NCI-H2107 (cell line): ENCODE measurements at places on chromosomes 1 and 21.
A peak's percentile ranks its signal among the peaks of the same experiment; 100 is the strongest.

DNA sequence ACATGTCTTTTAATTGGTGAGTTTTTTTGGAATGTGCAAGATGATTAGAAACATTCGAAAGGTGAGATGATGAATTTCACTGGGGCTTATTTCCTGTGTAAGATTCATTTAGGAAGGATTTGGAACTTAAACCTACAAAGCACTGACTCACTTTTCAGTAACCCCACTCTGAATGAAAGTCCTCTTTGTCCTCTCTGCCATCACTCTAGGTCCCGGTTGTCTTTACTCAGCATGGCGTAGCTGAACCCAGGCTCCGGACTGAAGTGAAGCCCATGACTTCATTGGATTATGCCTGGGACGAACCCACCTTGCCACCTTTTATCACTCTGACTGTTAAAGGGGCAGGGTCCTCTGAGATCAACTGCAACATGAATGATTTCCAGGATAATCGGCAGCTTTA, 139.4 kb downstream of the VPS13D start:
- no peak for DNase-seq

DNA sequence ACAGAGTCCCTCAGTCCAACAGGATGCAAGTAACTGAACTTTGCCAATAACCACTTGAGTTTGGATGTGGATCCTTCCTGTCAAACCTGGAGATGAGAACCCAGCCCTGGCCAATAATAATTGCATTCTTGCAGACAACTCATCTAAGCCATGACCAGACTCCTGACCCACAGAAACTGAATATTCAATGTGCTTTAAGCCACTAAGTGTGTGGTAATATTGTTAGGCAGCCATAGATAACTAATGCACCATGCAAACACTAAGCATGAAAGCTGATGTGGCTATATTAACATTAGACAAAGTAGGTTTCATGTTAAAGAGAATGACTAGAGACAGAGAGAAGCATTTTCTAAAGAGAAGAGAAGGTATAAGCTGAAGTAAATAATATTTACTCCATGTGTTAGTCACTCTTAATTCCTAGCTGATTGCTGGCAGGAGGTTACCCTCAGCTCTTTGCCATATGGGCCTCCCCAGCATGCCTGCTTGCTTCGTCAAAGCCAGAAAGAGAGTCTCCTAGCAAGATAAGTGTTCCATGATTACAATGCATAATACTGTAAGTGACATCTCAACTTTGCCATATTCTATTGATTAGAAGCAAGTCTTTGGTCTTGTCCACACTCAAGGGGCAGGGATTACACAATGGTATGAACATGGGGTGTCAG, 276.4 kb upstream of the PLXNA2 start:
- DNase-seq: no peak

DNA sequence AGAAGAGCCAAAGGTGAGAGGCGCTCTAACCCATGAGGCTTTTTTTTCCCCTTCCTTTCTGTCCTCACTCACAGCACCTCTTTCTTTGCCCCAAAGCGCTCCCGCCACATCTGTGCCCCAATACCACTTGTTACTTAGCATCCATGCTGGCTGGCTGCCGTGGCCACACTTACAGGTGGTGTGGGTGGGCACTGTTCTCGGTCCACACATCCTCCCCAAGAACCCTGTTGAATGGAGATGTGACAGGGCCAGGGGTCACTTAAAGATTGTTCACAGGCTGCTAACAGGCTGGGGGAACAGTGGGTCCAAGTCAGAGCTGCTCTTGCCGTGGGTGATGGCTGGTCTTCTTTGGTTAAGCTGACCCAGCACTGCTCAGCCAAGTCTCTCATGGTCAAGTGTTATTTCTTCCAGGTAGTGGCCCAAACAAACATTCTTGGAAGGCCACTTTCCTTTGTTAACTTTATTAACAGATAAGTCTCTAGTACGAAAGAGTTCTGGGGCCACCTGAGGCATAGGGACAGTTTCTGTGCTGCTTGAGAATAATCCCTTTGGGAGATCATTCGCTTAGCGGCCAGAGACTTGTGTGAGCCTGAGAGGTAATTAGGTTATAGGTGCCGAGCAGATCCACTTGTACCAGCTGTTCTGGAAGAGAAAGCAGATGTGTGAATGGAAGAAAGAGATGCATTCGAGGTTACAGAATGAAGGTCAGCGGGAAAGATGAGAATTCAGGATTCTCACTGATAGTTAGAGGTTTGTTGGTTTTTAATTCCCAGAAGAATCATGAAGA, 62.6 kb upstream of the IRF2BP2 start:
- DNase-seq: no peak

- DNase-seq: no peak
Observed at GRCh38 chr1:215958841-215959240, 391.7 kb downstream of the KCTD3 start.

DNA sequence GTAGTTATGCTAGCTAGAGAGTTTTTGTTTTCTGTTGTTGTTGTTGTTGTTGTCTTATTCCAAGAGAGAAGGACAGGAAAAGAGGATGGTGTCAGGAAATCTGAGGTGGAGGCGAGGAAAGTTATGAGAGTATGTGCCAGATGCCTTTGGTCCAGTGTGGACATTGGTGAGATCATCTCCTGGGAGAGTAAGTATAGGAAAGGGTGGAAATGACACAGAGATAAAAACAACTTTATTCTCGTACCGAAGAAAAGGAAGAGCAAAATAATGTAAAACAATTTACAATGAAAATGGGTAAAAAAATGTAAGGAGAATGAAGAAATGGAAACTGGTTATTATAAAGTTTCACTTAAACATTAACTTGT, 97.4 kb upstream of the ADGRL2 start:
- no peak for DNase-seq

- DNase-seq: no peak
Observed at GRCh38 chr1:185601189-185601588, 133.0 kb upstream of the HMCN1 start.

DNA sequence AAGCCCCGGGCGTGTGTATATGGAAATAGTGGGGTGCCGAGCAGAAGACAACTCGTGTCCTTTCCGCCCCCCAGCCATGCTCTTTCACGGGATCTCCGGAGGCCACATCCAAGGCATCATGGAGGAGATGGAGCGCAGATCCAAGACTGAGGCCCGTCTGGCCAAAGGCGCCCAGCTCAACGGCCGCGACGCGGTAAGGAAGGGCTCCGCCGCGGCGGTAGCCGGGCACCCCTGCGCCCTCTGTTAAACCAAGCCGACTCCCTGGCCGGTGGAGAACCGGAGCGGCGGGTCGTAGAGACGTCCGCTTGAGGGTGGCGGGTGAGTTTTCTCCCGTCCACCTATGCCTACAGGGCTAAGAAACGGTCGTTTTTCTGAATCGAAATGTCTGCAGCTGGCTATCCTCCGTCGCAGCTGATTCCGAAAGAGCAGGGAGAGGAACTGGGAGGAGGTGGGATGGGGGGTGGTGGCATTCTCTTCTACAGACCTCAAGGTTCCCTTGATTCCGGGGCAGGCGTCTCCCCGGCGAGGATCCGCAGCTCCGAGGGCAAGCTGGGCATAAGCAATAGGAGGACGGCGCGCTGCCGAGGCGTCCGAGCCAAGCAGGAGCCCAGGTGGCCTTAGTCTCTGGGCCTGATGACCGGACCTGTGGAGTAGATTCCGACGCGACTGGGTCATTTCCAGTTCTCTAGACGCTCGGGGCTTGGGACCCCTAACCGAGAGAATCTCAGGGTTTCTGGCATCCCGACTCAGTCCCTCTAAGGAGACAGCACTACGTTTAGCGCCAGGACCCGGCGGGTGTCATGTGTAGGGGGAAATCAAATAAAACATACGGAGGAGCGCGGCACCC, 856 bp downstream of the LHX9 start:
- DNase-seq: no peak

DNA sequence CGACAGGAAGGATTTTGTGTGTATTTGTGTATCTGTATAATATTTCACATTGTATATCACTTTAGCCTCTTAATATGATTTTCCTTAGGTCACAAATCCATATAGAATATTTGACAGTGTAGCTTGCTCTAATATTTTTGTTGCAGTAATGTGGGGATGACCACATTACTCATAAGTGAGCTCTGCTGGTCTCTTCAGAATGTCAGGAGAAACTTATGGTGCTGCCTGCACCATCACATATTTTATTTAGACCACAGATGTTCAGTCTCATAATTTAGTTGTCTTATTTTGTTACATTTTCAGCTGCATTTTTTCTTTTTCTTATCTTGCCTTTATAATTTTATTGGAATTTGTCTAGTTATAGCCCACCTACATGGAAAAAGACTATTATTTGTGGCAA, 205.3 kb downstream of the PBX1 start:
- no peak for DNase-seq

GRCh38 chr1:25837262-25837875, 17.6 kb downstream of the MTFR1L start:
- DNase-seq: no peak

DNA sequence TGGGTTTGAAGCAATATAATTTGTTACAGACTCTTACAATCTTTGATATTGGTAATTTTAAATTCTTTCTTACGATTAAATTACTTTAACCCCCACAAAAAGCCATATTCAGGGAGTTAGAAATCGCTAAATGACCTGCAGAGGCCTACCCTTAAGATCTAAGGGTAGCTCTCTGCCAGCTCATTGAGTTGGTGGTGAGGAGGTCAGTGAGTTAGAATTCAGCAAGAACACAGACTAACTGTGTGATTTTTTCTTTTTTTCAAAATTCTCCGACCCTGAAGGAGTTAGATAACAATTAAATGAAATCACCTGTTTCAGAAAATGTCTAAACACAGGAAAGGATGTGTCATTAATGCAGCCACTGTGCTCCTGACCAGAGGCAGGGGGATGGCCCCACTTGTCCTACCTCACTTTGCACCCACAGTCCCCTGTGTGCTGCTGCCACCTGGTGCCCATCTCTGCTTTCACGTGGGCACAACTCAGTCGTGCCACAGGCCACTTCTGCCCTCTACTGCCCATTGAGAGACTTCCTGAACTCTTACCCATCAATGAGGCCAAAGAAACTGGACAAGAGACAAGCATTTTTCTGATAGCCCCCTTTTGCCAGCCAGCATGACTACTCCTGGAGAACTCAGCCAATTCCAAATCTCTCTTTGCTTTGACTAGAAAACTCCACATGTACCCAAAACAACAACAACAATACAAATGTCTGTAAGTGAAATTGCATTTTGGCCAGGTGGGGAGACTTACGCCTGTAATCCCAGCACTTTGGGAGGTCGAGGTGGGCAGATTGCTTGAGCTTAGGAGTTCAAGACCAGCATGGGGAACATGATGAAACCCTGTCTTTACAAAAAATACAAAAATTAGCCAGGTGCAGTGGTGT, 8.4 kb downstream of the CFAP45 start:
- DNase-seq: peak; percentile 77

DNA sequence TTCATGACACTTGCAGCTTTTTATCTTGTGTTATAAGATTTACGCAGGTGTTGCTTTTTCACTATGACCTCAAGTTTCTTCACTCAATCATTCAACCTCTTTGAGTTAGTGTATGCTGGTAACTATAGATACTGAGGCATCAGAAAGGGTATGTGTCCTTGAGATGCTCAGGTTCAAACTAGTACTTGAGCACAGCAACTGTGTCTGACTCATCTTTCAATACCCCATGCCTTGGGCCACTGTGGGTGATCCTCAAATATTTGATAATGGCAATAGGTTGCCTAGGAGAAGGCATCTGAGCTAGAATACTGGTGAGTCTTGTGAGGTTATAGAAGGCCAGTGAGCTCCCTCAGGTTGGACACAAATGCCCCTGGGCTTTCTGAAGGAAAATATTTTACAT, 88.1 kb upstream of the SPATA6 start:
- no peak for DNase-seq

DNA sequence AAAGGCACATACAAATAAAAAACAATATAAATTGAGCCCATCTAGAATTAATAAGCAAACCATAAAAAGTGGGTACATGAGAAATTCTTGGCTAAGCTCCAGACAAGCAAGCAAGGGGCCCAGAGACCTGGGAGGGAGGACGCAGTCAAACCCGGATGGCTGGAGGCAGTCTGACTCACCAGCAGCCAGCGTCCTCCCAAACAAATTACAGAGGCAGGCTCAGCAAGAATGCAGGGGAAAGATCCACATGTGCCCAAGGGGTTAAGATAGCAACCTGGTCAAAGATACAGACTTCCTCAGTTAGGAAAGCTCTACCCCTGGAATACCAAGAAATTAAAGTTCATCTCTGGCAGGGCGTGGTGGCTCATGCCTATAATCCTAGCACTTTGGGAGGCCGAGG, 7.4 kb upstream of the TIAM1 start:
- DNase-seq: no peak

DNA sequence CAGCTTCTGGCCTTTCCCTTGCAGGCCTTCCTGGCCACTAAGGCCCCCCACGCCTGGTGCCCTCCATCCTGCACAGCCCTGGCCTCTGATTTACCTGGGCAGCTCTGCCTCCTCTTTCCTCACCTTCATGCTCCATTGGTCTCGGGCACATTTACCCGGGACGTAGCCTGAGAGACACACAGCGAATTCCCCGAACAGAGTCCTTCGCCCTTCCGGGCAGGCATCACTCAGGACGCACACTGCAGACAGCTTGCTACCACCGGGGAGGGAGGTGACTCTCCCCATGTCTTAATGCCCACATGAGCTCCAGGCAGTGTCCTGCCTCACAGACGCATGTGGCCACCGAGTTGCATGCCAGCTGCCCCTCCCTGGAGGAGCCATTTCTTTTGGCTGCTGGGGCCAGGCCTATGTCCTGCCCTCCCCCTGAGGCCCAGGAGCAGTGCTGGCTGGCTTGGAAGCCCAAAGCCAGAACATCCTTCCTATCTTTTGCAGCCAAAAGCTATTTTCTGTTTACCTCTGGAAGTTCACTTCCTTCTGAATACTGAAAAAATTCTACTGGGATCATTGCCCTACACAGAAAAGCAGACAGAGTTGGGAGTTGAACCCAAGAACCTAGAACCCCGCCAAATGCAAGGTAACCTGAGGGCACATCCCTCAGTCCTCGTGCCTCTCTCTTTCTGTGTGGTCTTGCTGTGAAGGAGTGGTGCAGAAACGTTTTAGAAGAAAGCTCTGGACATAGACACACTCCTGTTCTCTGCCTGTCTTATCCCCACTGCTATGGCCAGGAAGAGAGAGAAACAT, 209.5 kb downstream of the TOMM20 start:
- no peak for DNase-seq

- no peak for DNase-seq
Observed at GRCh38 chr21:41369105-41369919, 7.5 kb downstream of the MX2 start.

DNA sequence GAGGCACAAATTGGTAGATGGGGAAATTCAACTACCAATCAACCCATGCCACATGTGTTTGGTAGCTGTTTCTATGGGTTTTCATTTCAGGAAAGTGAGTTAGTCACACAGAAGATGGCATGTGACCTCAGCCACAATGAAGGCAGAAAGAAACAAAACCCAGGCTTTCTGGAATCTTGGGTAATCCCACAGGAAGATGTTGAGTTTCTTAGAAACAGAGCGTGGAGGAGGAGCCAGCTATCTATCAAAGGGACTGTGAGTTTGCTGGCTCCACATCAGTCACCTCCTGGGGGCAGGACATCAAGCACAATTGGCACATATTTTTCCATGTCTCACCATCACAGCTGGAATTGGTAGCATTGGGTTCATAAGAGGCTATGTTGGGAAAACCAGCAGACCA, 188.9 kb upstream of the PLXNA2 start:
- no peak for DNase-seq

GRCh38 chr1:230825761-230826160, 42.6 kb downstream of the C1orf198 start:
- no peak for DNase-seq
